ENCODE measurements at places on chromosomes 7 and 10.

- no peak for DNase-seq
These were observed 60.3 kb downstream of the AHCYL2 start for GRCh38 chr7:129285111-129285510.

- DNase-seq = no peak
These were observed 7.8 kb downstream of the MAD1L1 start for GRCh38 chr7:2224934-2225333.

- DNase-seq = no peak
These were observed 109.4 kb downstream of the WDFY4 start for GRCh38 chr10:48794074-48794473.

GRCh38 chr7:4944939-4945338, 14.0 kb downstream of the MMD2 start:
- DNase-seq = no peak

- no peak for DNase-seq
These were observed 634 bp upstream of the HDAC9 start for GRCh38 chr7:18494821-18495408.

- no peak for DNase-seq
These were observed 473.3 kb downstream of the LRMDA start for GRCh38 chr10:75904499-75905283.
